Testis (tissue), 5 donors: ENCODE measurements at places on chromosomes 3 and 15.
A peak's percentile ranks its signal among the peaks of the same experiment; 100 is the strongest.

GRCh38 chr3:148309390-148310035 lies 388.2 kb upstream of the AGTR1 start:
- peak; percentile 33 for DNase-seq
- no peak overlapping the region for H3K4me3 ChIP-seq
- no peaks in the 10 kb centered on the region for H3K4me1 ChIP-seq
- no peaks in the 10 kb centered on the region for H3K36me3 ChIP-seq
- H3K27me3 ChIP-seq, result no peaks in the 10 kb centered on the region

GRCh38 chr3:32160706-32161214 lies 54.3 kb downstream of the GPD1L start:
- no peak overlapping the region for H3K27ac ChIP-seq
- H3K4me1 ChIP-seq, result no peaks in the 10 kb centered on the region
- no peaks in the 10 kb centered on the region for H3K36me3 ChIP-seq
- no peaks in the 10 kb centered on the region for H3K27me3 ChIP-seq
- H3K4me3 ChIP-seq, result no peak overlapping the region

- DNase-seq, result no peak
- H3K27me3 ChIP-seq, result no peaks in the 10 kb centered on the region
- H3K27ac ChIP-seq, result no peak overlapping the region
- H3K4me3 ChIP-seq, result no peak overlapping the region
- H3K36me3 ChIP-seq, result no peaks in the 10 kb centered on the region
These were observed 18.1 kb upstream of the DOCK3 start for GRCh38 chr3:50656417-50657195.

- no peak for DNase-seq
- H3K4me3 ChIP-seq, result no peak overlapping the region
- H3K27me3 ChIP-seq, result no peaks in the 10 kb centered on the region
- H3K36me3 ChIP-seq, result no peaks in the 10 kb centered on the region
These were observed 138.9 kb upstream of the RORA start for GRCh38 chr15:61367953-61368352.

- no peaks in the 10 kb centered on the region for H3K36me3 ChIP-seq
- DNase-seq, result peak; percentile 76
- no peak overlapping the region for H3K4me3 ChIP-seq
- no peak overlapping the region for H3K27ac ChIP-seq
- H3K4me1 ChIP-seq, result peaks cover 6% of the 10 kb centered on the region
These were observed 12.8 kb upstream of the SETMAR start for GRCh38 chr3:4290272-4290893.

GRCh38 chr3:61699622-61700021 lies 138.3 kb downstream of the PTPRG start:
- no peak overlapping the region for H3K4me3 ChIP-seq
- H3K27ac ChIP-seq, result no peak overlapping the region
- H3K36me3 ChIP-seq, result no peaks in the 10 kb centered on the region
- no peak for DNase-seq
- no peaks in the 10 kb centered on the region for H3K27me3 ChIP-seq

- H3K27me3 ChIP-seq, result no peaks in the 10 kb centered on the region
- H3K4me1 ChIP-seq, result no peaks in the 10 kb centered on the region
- no peak for DNase-seq
- no peak overlapping the region for H3K27ac ChIP-seq
These were observed 68.9 kb downstream of the NIPA2 start for GRCh38 chr15:22907161-22907950.

DNA sequence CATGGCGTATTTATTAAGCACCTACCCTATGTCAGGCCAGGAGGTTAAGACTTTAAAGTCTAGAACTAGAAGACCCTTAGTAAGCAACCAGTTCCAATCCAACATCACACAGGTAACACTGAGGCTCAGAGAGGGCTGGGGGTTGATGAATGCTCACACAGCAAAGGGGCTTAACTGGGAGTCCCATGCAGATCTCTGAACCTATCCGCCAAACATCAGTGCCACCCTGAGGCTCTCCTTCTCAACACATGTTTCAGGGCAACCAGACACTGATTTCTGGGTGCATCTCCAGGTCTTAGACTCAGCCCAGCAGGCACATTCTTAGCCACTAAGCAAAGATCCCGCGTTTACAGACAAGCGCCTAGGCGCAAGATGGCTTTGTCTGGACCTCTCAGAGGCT lies 92.0 kb upstream of the SLC6A11 start:
- DNase-seq, result no peak
- no peak overlapping the region for H3K4me3 ChIP-seq
- H3K4me1 ChIP-seq, result no peaks in the 10 kb centered on the region
- H3K27ac ChIP-seq, result no peak overlapping the region
- no peaks in the 10 kb centered on the region for H3K27me3 ChIP-seq
- no peaks in the 10 kb centered on the region for H3K36me3 ChIP-seq

DNA sequence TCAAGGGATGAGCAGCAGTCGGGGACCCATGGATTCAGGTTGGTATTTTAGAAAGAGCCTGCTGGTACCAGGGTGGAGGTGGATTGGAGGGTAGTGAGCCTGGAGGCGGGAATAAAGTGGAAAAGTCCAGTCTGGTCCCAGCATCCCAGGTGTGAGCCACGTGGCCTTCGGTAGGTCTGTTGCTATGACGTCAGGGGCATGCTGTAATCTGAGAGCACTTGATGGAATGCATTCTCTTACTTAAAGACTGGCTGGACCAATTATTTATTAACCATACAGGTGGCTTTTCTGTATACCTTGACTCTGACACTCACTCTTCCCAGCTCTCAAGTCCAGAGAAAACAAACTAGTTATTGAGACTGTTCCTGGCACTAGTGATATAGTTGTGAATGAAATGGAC lies 389.9 kb upstream of the RGMA start:
- H3K27me3 ChIP-seq, result no peaks in the 10 kb centered on the region
- H3K36me3 ChIP-seq, result no peaks in the 10 kb centered on the region
- no peak overlapping the region for H3K27ac ChIP-seq
- peaks cover 16% of the 10 kb centered on the region for H3K4me1 ChIP-seq
- no peak for DNase-seq

DNA sequence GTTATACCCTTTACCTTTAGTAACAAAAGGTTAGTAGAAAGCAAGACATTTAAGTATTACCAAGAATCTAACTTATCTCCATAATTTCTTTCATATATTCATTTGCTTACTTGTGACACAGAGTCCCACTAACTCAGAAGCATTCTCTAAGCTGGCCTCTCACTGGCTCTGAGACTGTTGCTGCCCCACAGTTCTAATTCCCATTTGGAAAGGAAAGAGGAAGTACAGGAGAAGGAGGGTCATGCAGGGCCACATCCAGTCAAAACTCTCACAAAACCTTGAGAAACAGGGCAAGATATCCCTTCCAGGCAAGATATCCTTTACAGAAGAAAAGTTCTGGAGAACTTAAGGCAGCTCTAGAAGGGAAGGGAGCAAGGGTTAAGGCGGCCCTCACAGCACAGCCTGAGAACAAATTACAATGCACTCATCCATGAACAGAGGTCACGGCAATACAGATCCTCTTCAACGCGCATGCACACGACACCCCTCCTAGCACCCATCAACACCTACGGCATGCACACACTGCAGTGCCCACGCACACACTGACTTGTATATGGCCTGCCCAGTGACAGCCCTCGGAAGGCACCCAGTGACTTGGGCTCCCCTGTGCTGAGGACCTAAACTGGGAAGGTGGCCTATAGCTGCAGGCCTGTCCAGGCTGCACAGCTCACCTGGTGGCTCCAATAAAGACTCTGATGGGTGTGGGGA lies 13.0 kb upstream of the MYO5C start:
- no peak overlapping the region for H3K4me3 ChIP-seq
- DNase-seq, result no peak
- no peaks in the 10 kb centered on the region for H3K4me1 ChIP-seq
- no peaks in the 10 kb centered on the region for H3K27me3 ChIP-seq
- H3K36me3 ChIP-seq, result no peaks in the 10 kb centered on the region

DNA sequence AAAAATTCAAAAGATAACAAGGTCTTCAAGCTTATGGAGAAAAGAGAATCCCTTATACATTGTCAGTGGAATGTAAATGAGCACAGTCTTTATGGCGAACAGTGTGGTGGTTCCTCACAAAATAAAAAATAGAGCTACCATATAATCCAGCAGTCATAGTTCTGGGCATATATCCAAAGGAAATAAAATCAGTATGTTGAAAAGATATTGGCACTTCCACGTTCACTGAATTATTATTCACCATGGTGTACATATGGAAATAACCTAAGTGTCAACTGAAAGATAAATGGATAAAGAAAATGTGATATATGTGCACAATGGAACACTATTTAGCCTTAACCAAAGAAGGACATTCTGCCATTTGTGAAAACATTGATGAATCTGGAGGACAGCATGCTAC lies 1161.2 kb downstream of the ROBO2 start:
- no peak overlapping the region for H3K27ac ChIP-seq
- no peak for DNase-seq
- no peaks in the 10 kb centered on the region for H3K4me1 ChIP-seq
- no peaks in the 10 kb centered on the region for H3K27me3 ChIP-seq
- H3K36me3 ChIP-seq, result no peaks in the 10 kb centered on the region
- H3K4me3 ChIP-seq, result no peak overlapping the region

DNA sequence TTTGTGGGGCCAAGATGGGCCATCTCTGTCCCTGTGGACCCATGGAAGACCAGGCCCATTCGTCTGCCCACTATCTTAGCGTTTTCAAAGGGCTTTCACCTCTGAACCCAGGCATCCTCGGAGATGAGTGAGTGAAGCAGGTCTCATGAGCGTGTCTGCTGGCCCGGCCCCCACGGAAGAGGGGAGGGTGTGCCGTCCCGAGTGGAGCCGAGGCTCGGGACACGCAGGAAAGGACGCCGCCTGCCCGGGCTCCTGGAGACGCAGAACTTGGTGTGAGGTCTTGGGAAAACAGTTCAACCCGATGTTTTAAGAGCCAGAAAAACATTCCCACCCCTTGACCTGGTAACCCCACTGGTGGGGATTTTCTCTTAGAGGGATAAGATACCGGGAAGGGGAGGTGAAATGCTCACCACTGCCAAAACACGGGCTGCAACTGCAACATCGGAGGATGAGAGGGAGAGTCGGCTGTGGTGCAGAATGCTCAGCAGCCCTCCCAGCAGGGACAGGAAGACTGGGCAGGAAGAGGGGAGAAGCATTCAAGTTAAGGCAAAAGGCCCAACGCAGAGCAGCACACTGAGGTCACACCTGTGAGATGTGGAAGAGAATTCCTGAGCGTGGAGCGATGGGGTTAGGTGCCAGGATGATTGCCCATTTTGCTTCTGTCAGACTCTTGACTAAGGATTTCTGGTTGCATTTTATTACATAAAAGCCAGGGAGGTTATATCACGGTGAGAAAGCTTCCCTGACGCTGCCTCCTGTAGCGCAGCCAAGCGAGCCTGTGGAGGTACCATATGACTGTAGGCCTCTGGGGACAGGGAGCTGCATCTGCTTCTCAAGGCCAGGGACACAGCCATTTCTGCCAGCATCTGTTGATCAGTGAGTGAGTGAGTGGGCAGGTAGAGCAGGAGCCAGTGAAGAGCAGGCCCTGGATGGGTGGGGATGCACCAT lies 14.1 kb upstream of the STAB1 start:
- H3K27me3 ChIP-seq, result no peaks in the 10 kb centered on the region
- H3K36me3 ChIP-seq, result no peaks in the 10 kb centered on the region
- peak overlapping the region; percentile 85 for H3K27ac ChIP-seq
- DNase-seq, result peak; percentile 74
- no peak overlapping the region for H3K4me3 ChIP-seq

- no peak overlapping the region for H3K4me3 ChIP-seq
- H3K27me3 ChIP-seq, result no peaks in the 10 kb centered on the region
- no peak overlapping the region for H3K27ac ChIP-seq
- no peaks in the 10 kb centered on the region for H3K4me1 ChIP-seq
These were observed 40.3 kb downstream of the COPS2 start for GRCh38 chr15:49115062-49115461.

DNA sequence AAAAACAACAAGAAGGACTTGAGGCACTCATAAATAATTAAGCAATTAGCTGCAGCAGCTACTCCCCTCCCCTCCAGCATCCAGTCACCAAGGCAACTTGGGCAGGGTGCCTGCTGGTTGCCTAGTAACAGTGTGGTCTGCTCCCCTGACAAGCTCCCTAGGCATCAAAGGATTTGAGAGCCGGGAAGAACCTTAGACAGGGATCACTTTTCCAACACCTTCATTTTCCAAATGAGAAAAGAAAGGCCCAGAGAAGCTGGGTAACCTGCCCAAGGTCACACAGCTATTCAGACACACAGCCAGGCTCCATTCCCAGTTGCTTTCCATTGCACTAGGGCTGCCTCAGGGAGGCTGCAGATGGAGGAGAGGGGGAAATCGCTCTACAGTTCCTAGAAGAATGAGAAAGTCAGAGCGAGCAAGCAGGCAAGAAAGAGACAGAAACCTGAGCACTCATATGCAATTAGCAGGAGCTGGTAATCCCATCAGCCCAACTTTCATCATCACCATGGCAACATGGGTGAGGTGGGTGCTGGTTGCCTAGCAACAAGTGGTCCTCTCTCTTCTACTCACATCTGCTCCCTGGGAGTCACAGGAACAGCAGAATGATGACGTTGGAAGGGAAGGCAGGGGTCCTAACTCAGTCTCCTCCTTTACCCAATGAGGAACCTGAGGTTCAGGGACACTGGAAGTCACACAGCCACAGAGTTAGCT lies 3.6 kb upstream of the EIF4E3 start:
- H3K27ac ChIP-seq, result no peak overlapping the region
- peaks cover 9% of the 10 kb centered on the region for H3K4me1 ChIP-seq
- no peaks in the 10 kb centered on the region for H3K27me3 ChIP-seq
- H3K4me3 ChIP-seq, result no peak overlapping the region

DNA sequence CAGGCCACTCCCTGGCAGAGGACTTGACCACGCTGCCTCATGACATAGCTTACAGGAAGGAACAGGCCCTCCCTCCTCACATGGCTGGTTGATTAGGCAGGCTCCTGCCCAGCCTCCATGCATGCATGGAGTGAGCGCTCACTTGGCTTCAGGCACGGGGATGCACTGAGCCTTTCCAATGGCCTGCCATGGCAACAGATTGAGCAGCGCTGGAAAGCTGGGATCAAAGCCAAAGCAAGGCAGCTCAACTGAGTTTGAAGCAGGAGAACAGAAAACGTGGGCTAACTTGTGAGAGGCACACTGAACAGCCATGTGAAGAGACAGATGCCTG lies 5.9 kb upstream of the GRAMD2A start:
- no peak overlapping the region for H3K4me3 ChIP-seq
- peak overlapping the region; percentile 23 for H3K27ac ChIP-seq
- peak; percentile 75 for DNase-seq
- peaks cover 2% of the 10 kb centered on the region for H3K36me3 ChIP-seq
- no peaks in the 10 kb centered on the region for H3K27me3 ChIP-seq

DNA sequence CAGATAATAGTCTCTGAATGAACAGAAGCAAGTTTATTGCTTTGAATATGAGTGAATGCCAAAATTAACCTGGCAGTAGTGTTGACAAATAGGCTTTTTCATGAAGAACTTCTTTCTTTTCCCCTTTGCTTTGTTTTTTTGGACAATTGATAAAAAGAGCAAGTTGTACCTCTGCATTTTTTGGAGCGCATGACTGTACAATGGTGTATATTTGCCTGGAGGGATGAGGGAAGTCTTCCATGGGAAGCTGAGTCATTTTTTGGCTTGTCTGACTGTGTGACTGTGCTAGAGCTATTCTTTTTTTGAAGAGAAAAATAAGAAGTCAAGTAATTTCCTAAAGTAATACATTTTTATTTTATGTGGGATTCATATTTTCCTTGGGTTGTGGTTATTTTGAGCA lies 186.9 kb downstream of the KLHL25 start:
- no peak overlapping the region for H3K4me3 ChIP-seq
- no peaks in the 10 kb centered on the region for H3K36me3 ChIP-seq
- no peak for DNase-seq
- H3K4me1 ChIP-seq, result peaks cover 19% of the 10 kb centered on the region
- H3K27ac ChIP-seq, result no peak overlapping the region
- H3K27me3 ChIP-seq, result no peaks in the 10 kb centered on the region
